ENCODE measurements at places on chromosomes 5 and 9.

DNA sequence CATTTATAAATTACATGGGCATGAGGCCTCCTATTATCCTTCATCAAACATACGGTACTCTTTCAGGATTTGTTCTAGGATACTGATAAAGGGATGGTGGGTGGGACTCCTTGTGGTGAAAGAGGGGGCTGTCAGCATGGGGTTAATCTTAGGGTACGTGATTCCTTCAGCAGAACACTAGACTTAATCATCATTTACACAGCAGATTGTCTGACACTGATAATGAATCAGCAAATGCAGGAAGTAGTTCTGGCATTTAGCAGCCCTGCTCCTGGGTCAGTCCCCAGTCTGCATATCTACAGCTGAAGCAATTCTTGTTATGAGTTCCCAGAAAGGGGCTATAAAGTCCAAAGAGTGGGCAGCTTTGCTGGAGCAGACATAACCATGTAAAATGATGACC, 384.6 kb downstream of the SPOCK1 start:
- DNase-seq = no peak

- DNase-seq = no peak
Observed at GRCh38 chr5:102918986-102919610, 164.0 kb downstream of the PAM start.

GRCh38 chr9:108722396-108722795, 133.4 kb downstream of the ACTL7B start:
- no peak for DNase-seq

- DNase-seq = no peak
Observed at GRCh38 chr5:112762113-112762810, 24.6 kb downstream of the APC start.

DNA sequence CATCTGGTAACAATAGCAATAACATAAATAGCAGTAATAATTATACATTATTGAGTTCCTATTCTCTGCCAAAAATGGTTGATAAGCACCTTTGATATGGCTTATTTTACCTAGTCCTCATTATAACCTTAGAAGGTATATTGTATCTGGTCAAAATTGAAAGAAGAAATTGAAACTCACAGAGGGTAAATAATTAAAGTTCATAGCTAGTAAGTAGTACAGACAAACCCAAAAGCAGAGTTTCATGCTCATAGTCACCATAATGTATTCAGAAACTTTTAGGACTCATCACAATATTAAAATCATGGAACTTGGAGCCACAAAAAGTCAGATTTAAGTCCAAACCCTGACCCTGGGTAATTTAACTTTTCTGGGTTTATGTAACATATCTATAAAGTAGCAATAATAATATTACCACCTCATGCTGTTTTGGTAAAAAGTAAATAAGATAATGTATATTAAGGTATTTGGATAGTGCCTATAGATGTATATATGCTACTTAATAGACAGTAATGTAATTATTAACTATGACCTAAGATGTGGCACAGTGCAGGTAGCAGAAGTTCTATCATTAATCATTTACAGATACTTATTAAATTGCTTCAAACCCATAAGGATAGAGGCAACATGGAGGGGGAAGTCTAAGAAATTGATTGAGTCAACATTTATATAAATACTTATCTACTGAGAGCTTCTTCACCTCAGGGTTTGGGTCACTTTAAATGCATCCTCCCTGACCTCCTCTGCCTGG, 32.4 kb downstream of the STK32A start:
- DNase-seq = no peak

- peak; percentile 39 for DNase-seq
Observed at GRCh38 chr9:105672711-105673234, 10.5 kb downstream of the TAL2 start.

DNA sequence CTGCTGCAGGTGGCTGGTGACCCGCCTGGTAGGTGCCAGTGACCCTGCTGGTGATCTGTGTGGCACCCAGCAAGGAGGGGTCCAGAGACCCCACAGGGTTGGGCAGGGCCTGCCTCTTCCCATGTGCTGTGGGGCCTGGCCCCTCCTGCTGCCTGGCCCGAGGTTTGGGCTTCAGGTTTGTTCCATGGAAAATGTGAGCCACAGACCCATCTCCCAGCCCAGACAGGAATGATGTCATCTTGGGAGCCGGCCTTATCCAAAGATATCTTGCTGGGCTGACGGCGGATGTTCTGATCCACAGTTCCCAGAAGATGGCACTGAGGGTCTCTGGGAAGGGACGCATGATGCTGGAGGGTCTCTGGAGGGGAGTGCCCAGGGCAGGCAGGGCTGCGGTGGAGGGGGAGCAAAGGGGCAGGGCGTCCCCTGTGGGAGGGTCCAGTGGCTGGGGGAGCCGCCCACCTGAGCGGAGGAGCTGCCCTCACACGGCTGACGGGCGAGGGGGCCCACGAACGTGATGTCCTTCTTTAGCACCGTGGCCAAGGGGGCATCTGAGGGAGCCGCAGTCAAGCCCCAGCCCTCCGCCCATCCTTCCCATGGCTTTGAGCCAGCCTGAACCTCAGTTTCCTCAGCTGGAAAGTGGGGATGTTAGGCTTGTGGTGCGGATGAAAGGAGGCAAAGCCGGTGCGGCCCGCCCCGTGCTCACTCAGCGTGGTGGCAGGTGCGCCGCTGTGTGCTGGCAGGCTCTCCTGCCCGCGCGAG, 68.1 kb downstream of the COL5A1 start:
- DNase-seq = no peak

DNA sequence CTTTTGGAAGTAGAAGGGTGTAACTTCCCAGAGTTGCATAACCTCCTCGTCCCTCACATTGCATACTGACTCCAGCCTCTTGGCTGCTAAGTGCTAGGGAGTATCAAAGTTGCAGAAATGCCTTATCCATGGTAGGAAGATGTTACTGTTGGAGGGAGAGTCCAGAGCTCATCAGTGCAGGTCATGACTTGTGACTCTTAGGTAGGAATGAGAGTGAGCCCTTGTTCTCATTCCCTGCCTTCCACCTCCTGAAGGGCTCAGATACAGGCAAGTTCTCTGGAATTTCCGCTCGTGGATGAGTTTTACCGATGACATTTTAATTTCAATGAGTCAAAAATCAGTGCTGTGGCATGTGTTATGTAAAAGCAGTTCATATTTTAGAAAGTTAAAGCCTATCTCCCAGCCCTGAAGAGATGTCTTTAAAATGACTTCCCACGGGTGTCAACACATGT, 17.0 kb downstream of the IRX1 start:
- no peak for DNase-seq

Data from bone marrow (tissue), 2 donors.